ENCODE measurements at places on chromosomes 2 and 18.

DNA sequence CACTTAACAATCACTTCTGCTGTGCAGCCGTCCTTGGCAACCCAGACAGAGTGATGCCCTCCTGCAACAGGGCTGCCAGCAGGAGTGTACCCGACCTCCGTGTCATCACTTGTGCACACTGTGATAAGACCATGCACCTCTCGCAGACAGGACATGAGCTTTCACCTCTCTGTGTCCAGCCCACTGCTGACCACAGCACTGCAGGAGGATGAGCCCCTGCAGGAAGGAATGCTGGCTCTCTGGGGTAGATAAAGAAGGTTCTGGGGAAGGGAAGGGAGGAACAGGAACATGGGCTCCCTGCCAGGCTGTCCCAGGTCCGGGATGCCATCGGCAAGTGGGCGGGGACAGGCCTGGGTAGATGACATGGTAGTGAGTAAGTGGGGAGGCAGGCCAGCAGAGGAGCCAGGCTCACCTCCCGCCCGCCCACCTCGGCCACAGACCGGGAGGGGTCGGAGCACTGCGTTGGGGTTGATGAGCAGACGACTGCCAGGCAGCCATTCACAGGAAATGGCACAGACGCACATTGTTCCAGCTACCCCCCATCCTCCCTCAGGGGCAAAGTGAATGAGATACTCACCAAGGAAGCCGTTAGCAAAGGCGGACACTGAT is 18.6 kb upstream of the COL6A3 start:
- peak; percentile 66 for DNase-seq

DNA sequence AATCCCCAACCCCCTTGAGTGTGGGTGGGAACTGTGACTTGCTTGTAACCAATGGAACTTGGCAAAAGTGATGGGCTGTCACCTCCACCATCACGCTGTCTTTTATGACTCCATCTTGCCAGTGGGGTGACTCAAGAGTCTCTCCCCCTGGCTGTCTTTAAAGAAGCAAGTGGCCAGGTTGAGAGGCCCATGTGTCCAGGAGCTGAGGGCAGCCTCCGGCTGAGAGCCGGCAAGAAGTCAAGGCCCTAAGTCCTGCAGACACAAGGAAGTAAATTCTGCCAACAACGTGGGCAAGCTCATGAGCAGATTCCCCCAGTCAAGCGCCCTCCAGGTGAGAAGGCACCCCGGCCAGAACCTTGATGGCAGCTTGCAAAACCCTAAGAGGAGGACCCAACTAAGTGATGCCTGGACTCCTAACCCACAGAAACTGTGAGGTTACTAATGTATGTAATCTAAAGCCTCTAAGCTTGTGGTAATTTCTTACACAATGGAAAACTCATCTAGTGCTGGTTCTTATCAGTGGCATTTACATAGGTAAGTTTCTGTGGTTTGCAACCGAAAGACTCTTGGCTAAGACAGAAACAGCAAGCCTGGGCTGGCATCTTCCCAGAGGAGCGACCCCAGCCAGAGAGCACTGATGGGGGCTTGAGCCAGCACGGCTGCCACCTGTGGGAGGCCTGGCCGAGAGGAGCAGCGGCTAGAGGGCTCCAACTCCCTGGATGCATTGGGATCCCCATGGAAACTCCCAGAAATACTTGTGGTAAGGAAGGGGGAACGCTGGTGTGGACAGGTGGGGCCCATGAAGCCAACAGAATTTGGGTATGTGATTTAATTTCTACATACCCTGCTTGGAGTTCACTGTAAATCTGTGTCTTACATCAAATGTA is 49.3 kb downstream of the CIB4 start:
- no peak for DNase-seq

GRCh38 chr2:20178249-20178607 is 46.7 kb downstream of the SDC1 start:
- no peak for DNase-seq

GRCh38 chr2:149122516-149122915 is 84.0 kb downstream of the LYPD6B start:
- no peak for DNase-seq

- no peak for DNase-seq
Observed at GRCh38 chr2:210112871-210113270, 58.3 kb downstream of the KANSL1L start.

- DNase-seq, result no peak
Observed at GRCh38 chr2:4549666-4550210, 846.4 kb downstream of the DCDC2C start.

DNA sequence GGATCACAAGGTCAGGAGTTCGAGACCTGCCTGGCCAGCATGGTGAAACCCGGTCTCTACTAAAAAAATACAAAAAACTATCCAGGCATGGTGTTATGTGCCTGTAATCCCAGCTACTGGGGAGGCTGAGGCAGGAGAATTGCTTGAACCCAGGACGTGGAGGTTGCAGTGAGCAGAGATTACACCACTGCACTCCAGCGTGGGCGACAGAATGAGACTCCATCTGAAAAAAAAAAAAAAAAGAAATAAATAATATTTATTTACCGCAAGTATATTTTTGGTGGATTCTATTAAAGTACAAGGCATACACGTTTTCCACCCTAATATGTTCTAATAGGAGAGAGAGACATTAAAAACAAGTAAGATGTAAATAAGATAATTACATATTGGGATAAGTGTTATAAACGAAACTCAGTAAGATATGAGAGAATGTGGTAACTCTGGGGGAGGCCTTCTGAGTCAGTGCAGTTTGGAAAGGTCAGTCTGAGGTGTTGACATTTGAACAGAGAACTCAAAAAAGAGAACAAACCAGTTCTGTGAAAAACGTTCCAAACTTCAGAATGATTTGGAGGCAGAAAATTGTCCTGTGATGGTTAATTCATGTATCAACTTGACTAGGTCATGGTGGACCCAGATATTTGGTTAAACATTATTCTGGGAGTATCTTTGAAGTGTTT is 8.8 kb upstream of the POLI start:
- no peak for DNase-seq

DNA sequence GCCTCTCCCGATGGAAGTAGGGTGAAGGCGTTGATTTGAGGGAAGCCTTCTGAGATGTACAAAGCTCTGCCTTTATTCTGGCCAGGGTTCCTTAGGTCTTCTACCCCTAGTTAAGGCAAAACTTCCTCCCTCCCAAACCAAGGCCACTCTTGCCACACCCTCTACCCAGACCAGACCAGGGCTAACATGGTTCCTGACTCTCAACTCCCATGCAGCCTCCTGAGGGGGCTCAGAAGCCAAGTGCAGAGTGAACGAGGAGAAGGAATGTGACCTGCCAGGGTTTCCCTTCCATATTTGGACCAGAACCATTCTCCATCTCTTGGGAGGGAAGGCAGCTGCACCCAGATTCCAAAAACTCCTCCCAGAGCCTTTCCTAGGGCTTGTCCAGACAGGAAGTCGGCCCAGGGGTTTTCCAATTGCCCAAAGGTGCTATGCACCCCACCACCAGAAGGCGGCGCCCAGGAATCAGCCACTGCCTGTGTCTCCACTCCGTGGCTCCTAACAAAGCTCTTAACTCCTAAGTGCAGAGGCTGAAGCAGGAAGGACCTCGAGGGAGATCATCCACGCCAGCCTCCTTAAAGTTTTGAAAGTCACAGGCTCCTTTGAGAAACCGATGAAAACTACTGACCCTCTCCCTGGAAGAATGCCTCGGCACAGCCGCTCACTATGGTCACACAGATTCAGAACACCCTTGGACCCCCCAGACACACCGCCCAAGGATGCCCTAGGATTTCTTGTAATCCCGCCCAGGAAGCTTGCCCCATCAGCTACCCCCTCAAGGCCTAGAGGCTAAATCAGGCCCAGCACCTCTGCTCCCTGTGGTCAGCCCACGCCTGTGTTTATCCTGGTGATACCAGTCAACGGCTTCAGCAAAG is 157.8 kb downstream of the SMAD2 start:
- peak; percentile 51 for DNase-seq

- DNase-seq, result no peak
Observed at GRCh38 chr2:119248311-119248710, 24.7 kb downstream of the STEAP3 start.

GRCh38 chr2:164792316-164793170 is 49.1 kb downstream of the COBLL1 start:
- DNase-seq, result no peak

- DNase-seq, result no peak
Observed at GRCh38 chr2:129780316-129781270, 198.9 kb upstream of the RAB6C start.

DNA sequence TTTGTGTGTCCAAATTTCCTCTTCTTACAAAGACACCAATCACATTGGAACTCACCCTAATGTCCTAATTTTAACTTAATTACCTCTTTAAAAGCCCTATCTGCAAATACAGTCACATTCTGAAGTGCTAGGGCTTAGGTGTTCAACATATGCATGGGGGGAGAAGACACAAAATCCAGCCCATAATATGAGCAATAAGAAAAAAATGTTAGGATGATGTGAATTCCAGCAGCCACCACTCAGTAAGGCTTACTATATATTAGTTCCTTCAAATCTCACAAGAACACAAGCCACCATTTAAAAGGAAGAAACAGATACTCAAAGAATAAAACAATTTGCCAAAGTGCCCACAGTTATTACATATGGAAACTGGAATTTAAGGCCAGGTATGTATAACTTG is 285.7 kb downstream of the EPHA4 start:
- no peak for DNase-seq

- DNase-seq, result no peak
Observed at GRCh38 chr2:241794250-241794823, 14.7 kb upstream of the NEU4 start.

- DNase-seq, result no peak
Observed at GRCh38 chr2:238379096-238379810, 47.5 kb upstream of the ASB1 start.

DNA sequence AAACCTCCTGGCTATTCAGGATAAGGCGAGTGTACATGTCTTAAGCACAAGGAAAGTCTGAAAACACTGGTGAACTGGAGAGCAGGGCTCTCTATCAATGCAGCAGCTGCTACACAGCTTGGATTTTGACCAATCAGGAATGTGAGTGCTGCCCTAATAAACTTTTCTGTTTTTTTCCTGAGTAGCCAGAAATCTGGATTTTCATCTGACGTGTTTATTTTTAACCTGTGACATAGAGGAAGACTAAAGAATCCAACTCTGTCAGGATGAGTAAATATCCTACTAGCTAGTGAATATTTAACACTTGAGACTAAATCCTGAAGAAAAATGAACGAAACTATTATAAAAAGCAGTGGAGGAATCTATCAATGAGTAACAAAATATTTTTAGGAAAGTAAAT is 1638.9 kb downstream of the LRP1B start:
- no peak for DNase-seq

GRCh38 chr2:214075456-214075855 is 335.4 kb upstream of the VWC2L start:
- DNase-seq, result no peak

GRCh38 chr18:9096007-9096371 is 6.5 kb upstream of the NDUFV2 start:
- no peak for DNase-seq

GRCh38 chr2:110777531-110778311 is 45.3 kb downstream of the ACOXL start:
- no peak for DNase-seq

DNA sequence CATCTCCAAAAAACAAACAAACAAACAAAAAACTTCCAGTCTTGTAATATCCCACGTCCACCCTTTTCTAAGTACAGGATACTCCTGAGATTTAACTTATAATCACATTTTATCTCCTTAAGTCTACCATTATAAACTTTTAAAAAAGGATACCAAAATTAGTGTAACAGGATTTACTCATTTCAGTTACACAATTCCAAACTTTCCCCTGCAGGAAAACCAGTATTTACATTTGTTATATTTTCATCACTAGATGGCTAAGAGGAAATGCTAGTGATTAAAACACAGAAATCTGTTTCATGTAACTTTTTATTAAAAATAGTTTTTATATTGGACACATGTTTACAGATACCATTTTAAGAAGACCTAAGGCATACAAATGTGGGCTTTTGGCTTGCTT is 27.5 kb downstream of the CFAP36 start:
- no peak for DNase-seq

GRCh38 chr2:106956879-106957278 is 70.9 kb upstream of the ST6GAL2 start:
- no peak for DNase-seq

GRCh38 chr2:67108231-67108630 is 288.9 kb upstream of the ETAA1 start:
- no peak for DNase-seq

- no peak for DNase-seq
Observed at GRCh38 chr2:174005801-174006419, 40.7 kb upstream of the SP3 start.

DNA sequence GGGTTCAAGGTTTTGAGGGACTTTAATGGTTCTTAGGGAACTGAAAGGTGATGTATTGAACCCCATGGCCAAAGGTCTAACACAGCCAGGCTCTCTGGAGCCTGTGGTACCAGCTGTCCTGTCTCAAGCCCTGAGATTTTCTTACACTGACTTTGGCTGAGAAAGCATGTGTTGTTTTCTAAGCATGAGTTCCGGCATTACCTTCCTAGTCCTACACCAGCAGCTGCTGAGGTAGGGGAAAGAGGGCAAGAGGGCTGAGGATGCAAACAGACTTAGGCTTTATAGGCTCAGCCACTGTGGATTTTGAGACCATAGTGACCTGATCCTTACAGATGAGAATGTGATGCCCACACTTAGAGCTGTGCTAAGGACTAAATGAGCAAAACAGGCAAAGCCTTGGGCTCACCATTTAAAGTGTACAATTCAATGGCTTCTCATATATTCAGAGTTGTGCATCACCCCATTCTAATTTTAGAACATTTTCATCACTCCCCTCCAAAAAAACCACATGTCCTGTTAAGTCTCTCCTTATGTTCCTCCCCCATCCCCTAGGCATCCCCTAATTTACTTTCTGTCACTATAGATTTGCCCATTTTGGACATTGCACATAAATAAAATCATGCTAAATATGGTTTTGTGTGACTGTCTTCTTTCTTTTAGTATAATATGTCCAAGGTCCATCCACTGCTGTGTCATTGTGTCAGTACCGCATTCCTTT is 99.7 kb upstream of the OTOS start:
- no peak for DNase-seq

DNA sequence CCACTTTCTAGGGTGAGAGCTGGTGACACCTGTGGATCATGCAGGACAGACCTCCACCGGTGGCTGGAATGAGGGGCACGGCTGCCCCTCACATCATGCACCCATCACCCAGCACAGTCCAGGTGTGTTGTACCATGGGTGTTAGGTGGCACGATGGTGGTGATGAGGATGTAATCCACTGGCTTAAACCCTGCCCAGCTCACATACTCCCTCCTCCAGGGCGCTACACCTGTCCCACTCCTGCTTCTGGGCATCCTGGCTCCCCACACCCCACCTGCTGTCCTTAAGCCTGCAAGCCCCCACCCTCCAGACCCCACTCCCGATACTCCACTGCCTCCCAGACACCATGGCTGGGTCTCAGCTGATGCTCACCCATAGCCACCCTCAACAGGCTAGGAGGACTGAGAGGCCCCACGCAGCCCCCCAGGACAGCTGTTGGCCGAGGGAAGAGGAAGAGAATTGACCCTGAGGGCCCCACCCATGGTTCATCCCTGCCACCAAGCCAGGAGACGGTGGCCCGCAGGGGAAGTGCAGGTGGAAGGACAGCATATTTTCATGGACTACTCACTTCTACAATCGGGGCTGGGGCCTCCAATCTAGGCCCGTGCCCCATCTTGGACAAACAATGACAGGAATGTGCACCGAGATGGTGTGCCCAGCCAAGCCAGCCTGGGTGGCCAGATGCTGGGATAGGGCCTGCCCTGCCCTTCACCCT is 34.3 kb downstream of the MAL start:
- no peak for DNase-seq

GRCh38 chr2:68734688-68735525 is at the start of gene ARHGAP25:
TSS of gene ARHGAP25 (plus strand) at chr2:68734811. CDS start at chr2:68735200, 389 bp downstream.
- no peak for DNase-seq
